ENCODE measurements at places on chromosomes 11 and 22. TPM values are rescaled to one million over a fixed set of nuclear protein-coding genes. Genes with fewer than 3 reads are reported as not detected.

- peaks cover 25% of the 10 kb centered on the region for H3K4me1 ChIP-seq
- H3K27ac ChIP-seq, result no peak overlapping the region
- no peak for DNase-seq
- H3K27me3 ChIP-seq, result no peaks in the 10 kb centered on the region
- H3K4me3 ChIP-seq, result peak overlapping the region; percentile 98
Measured at GRCh38 chr22:35400501-35400790, 506 bp downstream of the MCM5 start.

DNA sequence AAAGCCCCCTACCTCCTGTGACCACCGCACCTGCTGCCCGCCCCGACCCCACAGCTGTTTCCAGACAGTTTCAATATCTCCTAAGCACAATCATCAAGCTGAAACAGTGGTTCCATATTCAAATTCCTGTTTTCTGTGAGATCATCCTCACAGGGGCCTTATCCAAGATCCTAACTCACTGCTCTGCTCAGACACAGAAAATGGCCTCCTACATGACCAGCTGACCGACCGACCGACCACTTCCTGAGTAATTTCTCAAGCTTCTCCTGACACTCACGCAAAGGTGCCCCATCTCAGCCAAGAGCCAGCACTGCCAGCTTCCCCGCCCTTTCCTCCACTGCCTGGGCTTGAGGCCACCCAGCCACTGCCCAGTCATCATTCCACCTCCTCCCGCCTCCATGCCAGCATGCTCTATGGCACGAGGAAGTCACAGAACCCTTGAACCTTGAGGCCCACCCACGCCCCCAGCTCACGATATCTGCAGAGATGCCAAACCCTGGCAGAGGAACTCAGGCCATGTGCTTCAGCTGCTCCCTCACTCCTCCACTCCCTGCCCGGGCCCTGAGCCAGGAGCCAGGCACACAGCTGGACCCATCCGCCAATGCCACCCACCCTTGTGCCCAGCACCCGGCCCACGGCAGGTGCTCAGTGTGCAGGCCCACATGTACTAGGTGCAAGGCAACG is 14.0 kb downstream of the KIAA0930 start:
- DNase-seq, result no peak
- no peak overlapping the region for H3K27ac ChIP-seq
- H3K36me3 ChIP-seq, result no peaks in the 10 kb centered on the region
- H3K4me3 ChIP-seq, result no peak overlapping the region

GRCh38 chr11:121112498-121113455 is 11.7 kb downstream of the TECTA start:
- peaks cover 28% of the 10 kb centered on the region for H3K27me3 ChIP-seq
- no peak overlapping the region for H3K27ac ChIP-seq
- peak; percentile 5 for DNase-seq
- no peak overlapping the region for H3K4me3 ChIP-seq
- H3K36me3 ChIP-seq, result no peaks in the 10 kb centered on the region
- no peaks in the 10 kb centered on the region for H3K4me1 ChIP-seq

DNA sequence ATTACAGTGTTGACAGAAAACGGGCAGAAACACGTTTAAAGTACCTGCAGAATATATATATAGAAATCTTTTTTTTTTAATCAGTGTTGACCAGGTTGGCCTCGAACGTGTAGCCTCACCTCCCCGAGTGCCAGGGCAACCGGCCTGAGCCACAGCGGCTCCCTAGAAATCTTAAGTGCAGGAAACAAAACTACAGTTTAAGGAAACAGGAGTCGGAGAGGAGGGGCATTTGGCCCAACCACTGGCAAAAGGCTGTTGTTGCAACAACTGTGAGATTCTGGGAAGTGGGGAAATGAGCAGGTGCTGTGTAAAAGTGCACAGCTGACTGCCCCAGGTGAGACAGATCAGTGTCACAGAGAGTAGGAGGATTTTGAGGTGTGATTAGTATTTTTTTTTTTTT is 3.7 kb downstream of the YWHAH start:
- no peaks in the 10 kb centered on the region for H3K27me3 ChIP-seq
- peaks cover 34% of the 10 kb centered on the region for H3K4me1 ChIP-seq
- no peak overlapping the region for H3K4me3 ChIP-seq
- DNase-seq, result no peak
- no peak overlapping the region for H3K27ac ChIP-seq
- peaks cover 9% of the 10 kb centered on the region for H3K36me3 ChIP-seq

- peaks cover 70% of the 10 kb centered on the region for H3K36me3 ChIP-seq
- no peak overlapping the region for H3K4me3 ChIP-seq
- H3K4me1 ChIP-seq, result no peaks in the 10 kb centered on the region
- no peaks in the 10 kb centered on the region for H3K27me3 ChIP-seq
- DNase-seq, result no peak
- H3K27ac ChIP-seq, result no peak overlapping the region
Measured at GRCh38 chr11:78100676-78101472, 21.2 kb upstream of the NDUFC2 start.

GRCh38 chr22:40806711-40807110 is 12.4 kb downstream of the SLC25A17 start:
- H3K4me1 ChIP-seq, result peaks cover 10% of the 10 kb centered on the region
- H3K36me3 ChIP-seq, result no peaks in the 10 kb centered on the region
- no peaks in the 10 kb centered on the region for H3K27me3 ChIP-seq

DNA sequence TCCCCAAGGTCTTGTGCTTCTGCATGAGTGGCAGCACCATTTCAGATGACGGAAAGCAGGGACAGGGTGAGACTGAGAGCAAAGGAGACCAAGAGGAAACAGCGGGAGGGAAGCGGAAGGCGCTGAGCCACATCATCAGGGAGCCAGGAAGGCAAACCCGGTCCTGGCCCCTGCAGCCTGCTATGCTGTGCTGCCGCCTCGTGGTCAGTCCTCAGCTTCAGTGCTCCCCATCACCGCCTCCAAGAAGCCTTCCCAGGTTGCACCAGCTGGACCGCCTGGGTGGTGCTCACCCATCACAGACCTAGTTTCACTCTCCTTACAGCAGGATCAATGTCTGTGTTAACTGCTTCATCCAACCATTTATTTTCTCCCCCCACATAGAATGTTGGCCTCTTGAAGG is 73.0 kb upstream of the PHF21B start:
- H3K4me1 ChIP-seq, result no peaks in the 10 kb centered on the region
- no peak overlapping the region for H3K4me3 ChIP-seq
- H3K36me3 ChIP-seq, result peaks cover 2% of the 10 kb centered on the region
- peaks cover 43% of the 10 kb centered on the region for H3K27me3 ChIP-seq
- no peak for DNase-seq
- no peak overlapping the region for H3K27ac ChIP-seq

DNA sequence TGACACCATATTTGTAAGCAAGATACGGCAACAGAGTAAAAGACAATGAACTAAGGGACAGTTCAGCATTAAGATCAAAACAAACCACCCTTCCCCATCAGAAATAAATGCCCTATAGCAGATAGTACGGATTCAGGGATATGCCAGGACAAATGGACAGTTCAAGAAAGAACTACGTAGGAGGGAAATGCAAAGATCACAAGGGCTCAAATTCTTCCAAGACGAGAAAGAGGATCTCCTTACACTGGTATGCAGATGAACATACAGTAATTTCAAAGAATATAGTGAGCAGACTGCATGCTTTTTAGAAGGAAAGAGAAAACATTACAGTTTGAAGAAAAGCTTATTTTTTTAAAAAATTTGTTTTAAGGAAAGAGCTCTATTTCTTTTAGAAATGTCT is 124.7 kb upstream of the APOA1 start:
- H3K4me3 ChIP-seq, result no peak overlapping the region
- no peak for DNase-seq
- H3K27me3 ChIP-seq, result no peaks in the 10 kb centered on the region
- H3K4me1 ChIP-seq, result peaks cover 24% of the 10 kb centered on the region
- H3K36me3 ChIP-seq, result peaks cover 14% of the 10 kb centered on the region
- no peak overlapping the region for H3K27ac ChIP-seq

DNA sequence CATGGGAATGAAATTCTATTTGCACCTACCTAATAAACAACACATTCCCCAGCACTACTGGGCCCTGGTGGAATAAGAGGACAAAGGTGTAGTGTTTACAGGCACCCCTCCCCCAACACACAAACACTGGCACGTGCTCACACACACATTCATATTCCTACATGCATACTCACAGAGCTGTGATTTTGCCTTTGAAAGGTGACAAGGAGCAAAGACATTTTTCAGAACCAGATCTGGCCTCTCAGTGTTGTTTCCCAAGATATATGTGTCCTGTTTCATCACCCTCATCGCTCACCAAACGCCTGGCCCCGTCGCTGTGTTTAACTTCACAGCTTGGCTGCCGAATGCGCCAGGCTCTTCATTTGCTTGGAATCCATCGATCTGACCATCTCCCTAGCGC is 292.6 kb downstream of the NTM start:
- H3K36me3 ChIP-seq, result no peaks in the 10 kb centered on the region
- DNase-seq, result no peak
- no peak overlapping the region for H3K27ac ChIP-seq
- no peaks in the 10 kb centered on the region for H3K4me1 ChIP-seq
- no peak overlapping the region for H3K4me3 ChIP-seq

DNA sequence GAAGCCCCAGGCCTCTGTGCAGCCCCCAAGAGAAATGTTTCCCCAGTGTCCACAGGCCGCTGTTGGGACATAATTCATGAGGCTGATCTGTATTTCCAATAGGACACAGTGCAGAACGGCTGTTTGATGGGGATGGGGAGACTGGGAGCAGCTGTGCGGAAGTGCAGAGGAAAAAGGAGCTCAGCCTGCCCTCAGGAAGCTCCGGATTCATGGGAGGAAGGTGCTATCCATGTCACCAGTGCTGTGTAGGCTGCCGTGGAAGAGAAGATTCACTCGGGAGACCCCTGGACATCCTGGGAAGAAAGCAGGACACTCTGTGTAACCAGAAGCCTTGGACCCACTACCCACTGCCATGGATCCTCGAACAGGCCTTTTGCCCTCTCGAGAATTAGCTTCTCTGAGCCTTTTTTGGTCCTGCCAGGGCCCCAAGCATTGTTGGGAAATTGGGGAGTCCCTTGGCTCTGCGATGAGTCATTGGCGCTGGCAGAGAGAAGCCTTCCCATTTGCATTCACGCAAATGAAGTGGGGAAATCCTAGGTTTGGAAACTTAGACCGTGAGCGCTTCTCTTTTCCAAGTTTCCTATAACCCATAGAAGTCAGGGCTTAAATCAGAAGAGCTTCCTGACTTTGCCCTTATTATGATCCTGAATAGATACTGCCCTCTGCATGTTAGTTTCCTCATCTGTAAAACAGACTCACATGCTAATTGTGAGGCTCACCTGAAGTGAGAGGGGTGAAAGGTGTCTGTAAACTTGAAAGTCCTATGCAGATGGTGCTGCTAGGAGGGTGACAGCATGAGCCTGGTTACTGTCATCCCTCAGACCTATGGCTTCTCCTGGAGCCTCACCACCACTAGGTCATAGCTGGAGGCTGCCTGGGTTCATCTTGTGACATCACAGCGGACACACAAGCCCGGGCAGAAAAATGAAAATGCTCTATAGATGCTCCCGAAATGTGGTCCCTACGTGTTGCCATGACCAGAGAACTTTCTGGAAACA is 229.2 kb upstream of the B3GAT1 start:
- no peak overlapping the region for H3K4me3 ChIP-seq
- H3K36me3 ChIP-seq, result no peaks in the 10 kb centered on the region
- H3K4me1 ChIP-seq, result no peaks in the 10 kb centered on the region
- peaks cover 3% of the 10 kb centered on the region for H3K27me3 ChIP-seq

- no peak overlapping the region for H3K27ac ChIP-seq
- no peaks in the 10 kb centered on the region for H3K36me3 ChIP-seq
- no peaks in the 10 kb centered on the region for H3K27me3 ChIP-seq
- no peaks in the 10 kb centered on the region for H3K4me1 ChIP-seq
- H3K4me3 ChIP-seq, result no peak overlapping the region
Measured at GRCh38 chr11:30260813-30261212, 30.0 kb downstream of the FSHB start.

GRCh38 chr22:30216710-30217109 is 29.8 kb downstream of the LIF start:
- DNase-seq, result no peak
- no peak overlapping the region for H3K27ac ChIP-seq
- H3K27me3 ChIP-seq, result no peaks in the 10 kb centered on the region
- peaks cover 43% of the 10 kb centered on the region for H3K4me1 ChIP-seq
- H3K36me3 ChIP-seq, result no peaks in the 10 kb centered on the region

Gene IL18
- total RNA-seq, result not detected

Gene KCNJ4
- total RNA-seq, result not detected

Gene OR8G1
- not detected for total RNA-seq

Gene TBX10
- not detected for total RNA-seq

Gene HYLS1
- total RNA-seq, result 4.8 TPM

Gene MMP13
- not detected for total RNA-seq

Gene POLD3
- total RNA-seq, result 14.9 TPM

Gene KIAA1671
- total RNA-seq, result 5.1 TPM

Gene CRYBB3
- not detected for total RNA-seq

Measured in naive thymus-derived CD8-positive, alpha-beta T cell (primary cell).